ENCODE measurements at places on chromosomes 3 and 15.

DNA sequence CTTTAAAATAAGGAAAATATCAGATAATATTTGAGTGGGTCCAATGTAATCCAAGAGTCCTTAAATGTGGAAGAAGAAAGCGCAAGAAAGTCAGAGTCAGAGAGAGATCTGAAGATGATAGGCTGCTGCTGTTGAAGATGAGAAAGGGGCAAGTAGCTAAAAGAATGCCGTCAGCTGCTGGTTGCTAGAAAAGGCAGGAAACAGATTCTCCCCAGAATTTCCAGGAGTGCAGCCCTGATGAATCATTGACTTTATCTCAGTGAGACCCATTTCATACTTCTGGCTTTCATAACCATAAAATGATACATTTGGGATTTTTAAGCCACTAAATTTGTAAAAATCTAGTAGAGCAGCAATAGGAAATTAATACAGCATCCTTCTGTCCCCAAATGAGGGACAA, 7.5 kb upstream of the CHMP2B start:
- no peak for DNase-seq

DNA sequence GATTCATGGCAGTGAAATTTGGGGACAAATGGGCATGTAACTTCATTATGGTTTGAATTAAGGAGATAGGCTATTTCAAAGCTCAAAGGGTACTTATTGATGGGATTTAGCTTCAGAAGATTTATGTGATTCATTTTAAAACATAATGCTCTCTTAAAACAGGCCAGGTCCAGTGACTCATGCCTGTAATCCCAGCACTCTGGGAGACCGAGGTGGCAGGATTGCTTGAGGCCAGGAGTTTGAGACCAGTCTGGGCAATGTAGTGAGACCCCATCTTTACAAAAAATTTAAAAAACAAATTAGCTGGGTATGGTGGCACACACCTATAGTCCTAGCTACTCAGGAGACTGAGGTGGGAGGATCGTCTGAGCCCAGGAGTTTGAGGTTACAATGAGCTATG, 11.5 kb downstream of the THAP10 start:
- no peak for DNase-seq

DNA sequence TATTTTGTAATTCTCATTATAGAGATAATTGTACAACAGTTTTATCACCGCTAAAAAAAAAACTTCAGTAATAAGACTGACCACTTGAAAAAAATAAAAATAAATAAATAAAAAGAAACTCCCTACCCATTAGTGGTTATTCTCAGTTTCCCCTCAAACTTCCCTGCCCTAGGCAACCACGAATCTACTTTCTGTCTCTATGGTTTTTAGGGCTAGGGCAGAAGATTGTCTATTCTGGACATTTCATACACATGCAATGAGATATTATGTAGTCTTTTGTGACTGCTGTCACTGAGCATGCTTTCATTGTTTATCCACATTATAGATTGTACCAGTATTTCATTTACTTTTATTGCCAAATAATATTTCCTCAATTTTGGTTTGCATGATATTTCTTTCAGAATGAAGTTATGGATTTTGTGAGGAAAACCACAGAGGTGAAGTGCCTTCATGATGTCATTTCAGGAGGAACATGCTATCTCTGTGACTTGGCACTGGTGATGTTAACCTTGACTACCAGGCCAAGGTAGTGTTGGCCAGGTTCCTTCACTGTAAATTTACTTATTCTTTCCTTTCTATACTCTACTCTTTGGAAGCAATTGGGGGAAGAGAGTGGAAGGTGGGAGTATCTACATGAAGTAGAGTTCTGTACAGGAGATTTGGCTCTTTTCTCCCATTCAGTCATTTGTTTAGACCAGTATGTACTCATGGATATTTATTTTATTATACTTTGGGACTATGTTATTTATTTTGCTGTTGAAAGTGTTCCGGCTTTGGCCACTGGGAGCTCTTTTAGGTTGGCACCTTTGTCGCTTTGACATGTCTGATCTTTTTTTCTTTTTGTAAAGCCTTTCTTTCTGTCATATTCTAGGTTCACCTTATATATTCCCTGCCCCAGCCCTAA, 86.3 kb downstream of the GMPS start:
- DNase-seq, result no peak

- DNase-seq, result no peak
Observed at GRCh38 chr3:152196782-152197181, 71.9 kb upstream of the MBNL1 start.

GRCh38 chr3:30988769-30989168, 94.3 kb upstream of the GADL1 start:
- no peak for DNase-seq

DNA sequence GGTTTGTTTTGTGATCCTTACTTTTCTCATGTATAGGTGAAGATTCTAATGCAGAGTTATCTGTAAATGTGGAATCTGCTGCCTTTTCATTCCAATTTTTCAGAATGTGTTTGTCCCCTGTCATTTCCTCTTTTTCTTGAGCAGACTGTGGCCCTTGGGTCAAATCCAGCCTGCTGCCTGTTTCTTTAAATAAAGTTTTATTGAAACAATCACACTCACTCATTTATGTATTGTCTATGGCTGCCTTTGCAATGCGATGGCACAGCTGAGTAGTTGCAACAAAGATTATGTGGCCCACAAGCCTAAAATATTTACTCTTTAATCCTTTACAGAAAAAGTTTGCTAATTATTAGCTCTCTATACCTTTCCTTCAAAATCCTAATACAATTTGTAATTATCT, 116.3 kb upstream of the NPHP3 start:
- DNase-seq, result no peak

DNA sequence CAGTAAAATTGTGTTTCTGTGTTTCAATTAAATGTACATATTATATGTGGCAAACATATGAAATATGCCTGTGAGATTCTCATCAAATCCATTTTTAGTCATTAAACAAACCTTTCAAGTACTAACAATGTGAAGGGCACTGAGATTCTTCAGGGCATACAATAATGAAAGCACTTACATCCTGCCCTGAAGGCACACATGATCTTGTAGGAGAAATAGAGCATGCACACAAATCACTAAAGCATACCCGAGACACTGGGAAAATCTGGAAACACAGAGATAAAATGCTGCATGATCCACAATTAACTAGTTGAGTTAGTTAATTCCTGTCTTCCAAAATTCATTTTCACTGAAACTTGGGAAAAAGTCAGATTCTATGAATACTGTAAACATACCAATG, 810.5 kb upstream of the NECTIN3 start:
- DNase-seq, result no peak

DNA sequence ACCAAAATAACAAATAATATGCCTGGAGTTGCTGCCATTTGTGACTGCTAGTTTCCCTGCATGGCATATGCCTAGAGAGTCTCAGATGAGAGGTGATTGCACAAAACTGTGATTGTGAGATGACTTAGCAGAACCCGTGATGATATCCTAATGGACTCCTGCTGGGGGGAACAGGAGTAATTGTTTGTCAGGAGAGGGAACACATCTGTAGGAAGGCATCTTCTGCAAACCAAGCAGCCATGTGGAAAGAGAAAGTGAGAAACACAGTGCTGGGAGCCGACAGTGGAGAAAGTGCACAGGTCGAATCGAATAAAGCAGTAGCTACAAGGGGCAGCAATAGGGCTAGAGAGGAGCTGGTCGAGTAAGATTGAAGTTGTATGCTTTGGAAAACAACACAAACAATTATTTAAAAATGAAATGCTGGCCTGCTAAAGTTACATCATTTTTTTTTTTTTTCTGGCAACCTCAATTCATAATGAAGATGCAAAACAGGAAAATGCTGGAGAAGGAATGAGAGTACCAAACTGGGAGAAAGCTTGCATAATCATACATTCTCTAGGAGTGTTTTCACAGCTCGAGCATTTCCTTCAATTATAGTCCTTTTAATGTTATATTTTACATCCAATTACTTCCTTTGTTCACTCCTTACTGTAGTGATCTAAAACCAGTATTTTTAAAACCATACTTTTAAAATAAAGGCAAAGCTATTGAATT, 494.2 kb upstream of the AGTR1 start:
- DNase-seq, result no peak

- DNase-seq, result no peak
Observed at GRCh38 chr3:127808197-127808596, 14.1 kb downstream of the MGLL start.

DNA sequence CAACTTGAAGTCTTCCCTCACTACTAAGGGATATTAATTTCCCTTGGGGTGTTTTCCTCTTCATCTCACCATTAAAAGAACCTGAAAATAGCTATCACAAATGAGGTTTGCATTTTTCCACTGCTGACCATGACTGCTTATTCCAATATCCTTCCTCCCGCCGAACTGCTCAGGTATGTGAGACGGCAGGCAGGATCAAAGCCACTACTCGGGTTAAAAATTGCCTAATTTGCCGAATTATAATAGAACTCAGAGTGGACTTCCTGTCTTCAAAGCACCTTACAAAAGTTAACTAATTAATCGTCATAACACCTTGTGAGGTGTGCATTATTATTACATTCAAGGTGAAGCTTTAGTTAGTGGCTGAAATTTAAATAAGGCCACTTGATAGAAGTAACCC, 655.2 kb upstream of the ADAMTS9 start:
- no peak for DNase-seq

DNA sequence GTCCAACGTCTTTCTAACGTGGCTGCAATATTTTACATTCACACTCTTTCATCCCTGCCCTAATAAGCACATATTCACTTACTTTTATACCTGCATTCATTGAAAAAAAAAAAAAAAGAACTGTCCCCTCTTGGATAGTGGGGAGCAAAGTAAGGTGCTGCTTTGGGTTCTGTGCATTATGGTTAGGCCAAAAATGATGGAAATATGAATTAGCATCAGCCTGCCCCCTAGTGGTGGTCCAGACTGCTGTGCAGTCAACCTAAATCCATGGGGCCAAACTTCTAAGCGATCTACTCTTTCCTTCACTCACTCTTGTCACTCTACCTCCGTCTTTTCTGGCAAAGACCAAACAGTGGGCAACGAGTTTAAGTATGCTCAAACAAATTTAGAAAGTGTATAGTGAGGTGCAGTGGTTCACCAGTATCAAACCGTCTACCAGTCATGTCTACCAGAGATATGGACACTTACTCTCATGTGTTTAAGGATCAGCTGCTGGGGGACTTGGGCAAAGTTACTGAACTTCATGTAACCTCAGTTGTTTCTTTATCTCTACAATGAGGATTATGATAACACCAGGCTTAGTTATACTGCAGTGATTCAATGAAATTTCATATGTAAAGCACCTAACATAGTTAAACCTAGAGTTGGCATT, 61.5 kb upstream of the GRM7 start:
- DNase-seq, result no peak

- DNase-seq, result no peak
Observed at GRCh38 chr3:125186800-125187598, 25.5 kb downstream of the SLC12A8 start.

GRCh38 chr15:86493884-86494283, 414.2 kb downstream of the AGBL1 start:
- no peak for DNase-seq

DNA sequence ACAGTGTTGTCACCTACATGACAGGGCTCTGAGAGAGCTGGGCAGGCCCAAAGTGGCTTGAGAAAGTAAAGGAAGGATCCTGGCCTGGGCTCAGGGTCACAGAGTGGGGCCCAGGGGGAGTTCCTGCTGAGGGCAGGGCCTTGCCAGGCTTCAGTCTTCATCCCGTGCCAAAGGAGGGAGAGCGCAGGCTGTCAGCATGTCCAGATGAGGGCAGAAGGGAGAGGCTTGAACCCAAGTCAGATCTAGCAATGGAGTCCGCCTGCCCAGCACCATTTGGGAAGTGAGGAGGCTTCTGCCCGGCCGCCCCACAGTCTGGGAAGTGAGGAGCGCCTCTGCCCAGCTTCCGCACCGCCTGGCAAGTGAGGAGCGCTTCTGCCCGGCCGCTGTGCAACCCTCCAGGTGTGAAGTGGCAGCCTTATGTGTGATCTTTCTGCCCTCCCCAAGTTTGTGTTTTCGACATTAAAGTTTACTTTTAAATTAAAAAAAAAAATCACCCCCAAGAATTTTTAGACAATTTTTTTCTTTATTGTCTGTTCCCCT, 303.6 kb upstream of the PROK2 start:
- no peak for DNase-seq

- no peak for DNase-seq
Observed at GRCh38 chr3:10693457-10693856, 122.6 kb upstream of the SLC6A11 start.

DNA sequence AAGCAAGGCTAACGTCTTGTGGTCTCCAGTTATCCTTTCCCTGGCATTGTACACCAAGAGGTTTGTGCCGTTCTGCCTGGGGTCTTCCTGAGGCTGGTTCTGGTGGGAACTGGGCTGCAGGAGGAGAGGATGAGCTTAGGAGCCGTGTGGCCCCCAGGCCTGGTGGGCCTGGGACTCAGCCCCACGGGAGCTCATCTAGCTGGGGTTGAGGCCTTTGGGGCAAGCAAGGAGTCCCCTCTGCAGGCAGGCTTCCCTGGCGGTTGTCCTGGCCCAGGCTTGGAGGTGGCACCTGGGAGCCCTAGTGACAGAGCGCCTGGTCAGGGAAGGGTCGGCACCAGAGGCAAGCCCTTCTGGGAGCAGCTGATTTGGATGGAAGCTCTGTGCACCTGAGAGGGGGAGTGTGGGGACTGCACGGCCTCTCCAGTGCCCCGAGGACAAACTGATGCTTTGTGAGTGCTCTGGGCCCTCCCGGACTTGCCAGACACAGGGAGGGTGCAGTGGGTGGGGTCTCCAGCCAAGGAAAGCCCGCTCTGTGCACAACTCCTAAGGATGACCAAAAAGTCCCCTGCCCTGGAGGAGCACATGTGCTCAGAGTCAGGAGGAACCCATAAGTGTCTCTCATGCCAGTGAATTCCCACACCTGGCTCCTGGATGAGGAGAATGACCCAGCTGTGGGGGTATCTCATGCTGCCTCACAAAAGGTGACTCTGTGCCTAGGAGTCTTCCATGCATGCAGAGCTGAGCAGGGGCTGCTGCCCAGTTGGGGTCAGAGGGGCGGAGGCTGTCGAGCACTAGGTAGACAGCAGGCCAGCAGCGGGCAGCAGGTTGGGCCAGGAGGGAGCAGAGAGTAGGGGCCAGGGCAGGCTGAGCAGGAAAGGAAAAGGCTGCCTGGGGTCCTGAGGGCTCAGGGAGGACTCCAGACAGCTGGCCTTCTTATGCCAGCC, 2.7 kb downstream of the PAK6 start:
- DNase-seq, result no peak

- no peak for DNase-seq
Observed at GRCh38 chr3:98388147-98388546, 2.3 kb upstream of the OR5K3 start.

DNA sequence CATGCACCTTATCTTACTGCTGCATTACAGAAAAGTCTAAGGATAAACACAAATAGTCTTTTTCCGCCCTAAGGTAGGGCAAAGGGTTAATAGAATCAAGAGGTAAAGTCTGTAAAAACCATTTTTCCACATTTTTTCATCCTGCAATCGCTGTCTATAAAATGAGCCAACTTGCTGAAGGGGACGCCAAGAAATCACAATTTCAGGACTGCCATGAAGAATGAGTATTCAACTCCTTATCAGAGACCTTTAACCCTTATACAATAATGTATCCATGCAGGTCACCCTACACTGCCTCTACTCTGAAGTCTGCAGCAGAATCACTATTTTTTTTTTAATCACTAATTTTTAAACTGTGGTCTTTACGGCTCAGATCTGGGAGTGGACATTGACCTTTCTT, 1.1 kb upstream of the DNAJC13 start:
- no peak for DNase-seq

- peak; percentile 19 for DNase-seq
Observed at GRCh38 chr3:49790626-49791411, 4.5 kb upstream of the IP6K1 start.
